ENCODE measurements at places on chromosomes 13 and 19.

- DNase-seq: no peak
These were observed 33.5 kb downstream of the CLEC17A start for GRCh38 chr19:14616407-14616806.

GRCh38 chr13:80591976-80592740 lies 251.2 kb upstream of the SPRY2 start:
- DNase-seq: no peak

DNA sequence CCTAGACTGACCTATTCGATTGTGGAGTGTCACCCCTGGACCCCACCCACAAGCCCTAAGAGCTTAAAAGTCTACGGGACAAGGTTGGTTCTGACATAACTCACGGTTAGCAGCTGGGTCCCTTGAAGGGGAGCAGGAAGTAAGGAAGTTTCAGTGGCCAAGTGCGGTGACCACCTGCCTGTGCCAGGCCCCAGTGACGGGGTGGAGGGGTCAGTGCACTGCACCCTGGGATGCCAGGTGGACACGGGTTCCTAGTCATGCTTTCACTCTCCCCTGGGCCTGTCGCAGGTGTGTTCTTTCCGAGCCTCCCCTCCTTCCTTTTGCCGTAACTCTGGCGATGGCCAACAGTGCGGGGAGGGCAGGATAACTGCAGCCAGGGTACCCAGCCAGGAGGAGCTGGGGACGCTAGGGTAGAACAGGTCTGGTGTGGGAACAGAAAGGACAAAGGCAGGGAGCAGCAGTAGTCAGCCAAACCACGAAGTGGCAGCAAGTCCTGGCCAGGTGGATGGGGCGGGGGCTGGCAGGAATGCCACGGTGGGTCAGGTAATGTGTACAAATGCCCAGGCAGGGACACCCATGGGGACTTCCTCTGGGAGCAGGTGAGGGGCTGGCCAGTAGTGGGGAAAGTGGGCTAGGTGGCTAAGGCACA lies 58.3 kb downstream of the RGCC start:
- no peak for DNase-seq

- DNase-seq: no peak
These were observed 874 bp upstream of the DNM2 start for GRCh38 chr19:10717054-10717355.

DNA sequence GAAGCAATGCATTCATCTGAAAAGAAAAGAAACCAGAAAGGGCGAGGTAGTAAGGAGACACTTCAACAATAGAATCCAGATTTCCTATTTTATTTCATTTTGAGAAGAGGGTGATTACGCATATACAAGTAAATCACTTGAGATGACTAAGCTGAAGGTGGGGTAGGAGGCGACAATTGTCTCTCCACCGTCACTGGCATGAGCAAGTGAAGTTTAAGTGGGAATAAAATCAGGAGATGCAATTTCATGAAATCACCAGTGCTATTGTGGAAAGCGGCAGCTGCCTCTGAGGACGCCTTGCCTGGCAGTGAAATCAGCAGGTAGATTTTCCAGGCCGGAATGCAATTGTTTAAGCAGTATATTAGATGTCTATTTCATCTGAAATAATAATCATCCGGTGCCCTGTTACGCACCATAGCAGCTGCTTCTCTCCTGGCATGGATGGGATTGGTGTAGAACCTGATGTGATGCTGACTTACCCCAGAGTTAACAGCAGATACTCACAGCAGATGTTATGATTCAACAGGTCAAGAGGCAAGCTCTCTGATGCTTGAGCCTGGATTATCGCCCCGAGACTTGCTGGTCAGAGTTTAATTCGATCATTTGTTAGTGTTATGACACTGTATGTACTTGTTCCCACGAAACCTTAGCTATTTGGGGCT lies 64.3 kb downstream of the RASL11A start:
- peak; percentile 43 for DNase-seq

- DNase-seq: no peak
These were observed 59.2 kb upstream of the MEDAG start for GRCh38 chr13:30846866-30847265.

- no peak for DNase-seq
These were observed 361.6 kb downstream of the KLF12 start for GRCh38 chr13:73772449-73773167.

- no peak for DNase-seq
These were observed 233.4 kb downstream of the KCNRG start for GRCh38 chr13:50248516-50249143.

GRCh38 chr13:27960362-27961226 lies 8.5 kb downstream of the CDX2 start:
- DNase-seq: peak; percentile 28

DNA sequence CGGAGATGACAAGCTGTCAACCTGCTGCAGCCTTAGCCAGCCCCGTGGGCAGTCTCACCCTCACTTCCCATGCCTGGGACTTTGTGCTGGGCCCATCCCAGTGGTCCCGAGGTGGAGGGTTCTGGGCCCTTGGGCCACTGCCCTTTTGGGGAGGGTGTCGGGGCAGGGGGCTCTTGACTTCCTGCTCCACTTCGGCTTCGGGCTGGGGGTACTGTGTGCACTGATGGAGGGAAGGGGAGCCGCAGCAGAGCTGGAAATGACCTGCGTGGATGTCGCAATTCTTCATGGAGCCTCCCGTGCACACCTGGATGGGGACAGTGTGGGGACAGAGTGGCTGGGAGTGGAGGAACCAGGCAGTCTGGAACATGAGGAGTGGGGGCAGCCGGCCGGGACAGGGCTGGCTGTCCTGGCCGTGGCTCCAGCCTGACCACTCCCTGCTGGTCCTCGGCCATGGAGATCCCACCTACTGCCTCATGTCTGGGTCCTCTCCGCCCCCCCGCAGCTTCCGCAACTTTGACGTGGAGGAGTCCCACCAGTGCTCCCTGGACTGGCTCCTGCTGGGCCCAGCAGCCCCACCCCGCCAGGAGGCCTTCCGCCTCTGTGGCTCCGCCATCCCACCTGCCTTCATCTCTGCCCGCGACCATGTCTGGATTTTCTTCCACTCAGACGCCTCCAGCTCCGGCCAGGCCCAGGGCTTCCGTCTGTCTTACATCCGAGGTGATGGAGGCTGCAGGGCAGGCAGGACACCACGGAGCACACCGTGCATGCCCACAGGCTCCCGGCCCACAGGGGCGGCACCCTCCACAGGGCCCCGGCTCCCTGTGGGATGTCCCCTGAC lies 10.2 kb downstream of the LRP3 start:
- no peak for DNase-seq

- no peak for DNase-seq
These were observed 994 bp downstream of the CCDC194 start for GRCh38 chr19:17393002-17393401.

DNA sequence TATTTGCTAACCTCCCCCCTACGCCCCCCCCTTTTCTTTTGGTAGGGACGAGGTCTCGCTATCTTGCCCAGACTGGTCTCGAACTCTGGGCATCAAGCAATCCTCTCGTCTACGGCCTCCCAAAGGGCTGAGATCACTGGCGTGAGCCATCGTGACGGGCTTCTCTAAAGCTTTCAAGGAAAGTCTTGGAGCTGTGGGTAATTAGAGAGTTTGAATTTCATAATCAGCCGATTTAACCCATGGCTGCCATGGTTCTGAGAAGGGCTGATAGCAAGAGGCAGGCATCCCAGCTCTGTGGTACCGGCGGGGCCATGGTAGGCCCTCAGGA lies 679 bp upstream of the ABHD8 start:
- DNase-seq: peak; percentile 80
